Osteoblast (primary cell): ENCODE measurements at places on chromosomes 5 and 9. TPM values are rescaled to one million over a fixed set of nuclear protein-coding genes. Genes with fewer than 3 reads are reported as not detected.

- H3K27ac ChIP-seq = no peak overlapping the region
- H3K4me3 ChIP-seq = no peak overlapping the region
- H3K27me3 ChIP-seq = no peaks in the 10 kb centered on the region
- no peaks in the 10 kb centered on the region for H3K4me1 ChIP-seq
Observed at GRCh38 chr9:37157726-37158377, 37.5 kb downstream of the ZCCHC7 start.

DNA sequence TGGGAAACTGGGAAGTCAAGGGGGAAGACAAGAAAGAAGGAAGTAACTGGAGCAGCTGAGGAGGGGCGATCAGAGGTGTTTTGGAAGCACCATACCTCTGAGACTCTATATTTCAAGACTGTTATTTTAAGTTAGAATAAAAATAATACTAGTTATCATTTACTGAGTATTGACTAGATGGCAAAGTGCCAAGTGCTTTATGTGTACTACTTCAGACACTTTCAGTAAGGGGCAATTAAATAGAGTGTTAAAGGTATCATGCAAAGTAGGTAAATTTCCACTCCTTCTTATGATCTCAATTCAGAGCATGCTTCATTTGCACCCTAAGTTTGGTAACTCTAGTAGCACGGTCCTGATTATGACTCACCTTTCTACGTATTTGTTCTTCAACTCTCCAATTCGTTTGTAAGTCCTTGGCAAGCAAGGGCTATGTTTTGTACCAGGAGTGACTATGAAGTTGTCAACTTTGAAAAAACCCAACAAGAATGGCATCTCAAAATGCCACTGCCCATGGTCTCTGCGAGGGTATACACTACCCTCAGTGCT, 152.4 kb upstream of the RAPGEF1 start:
- peaks cover 4% of the 10 kb centered on the region for H3K4me1 ChIP-seq
- DNase-seq = no peak
- no peaks in the 10 kb centered on the region for H3K27me3 ChIP-seq
- H3K36me3 ChIP-seq = peaks cover 7% of the 10 kb centered on the region

- no peaks in the 10 kb centered on the region for H3K4me1 ChIP-seq
- no peak overlapping the region for H3K4me3 ChIP-seq
- no peaks in the 10 kb centered on the region for H3K36me3 ChIP-seq
- H3K27me3 ChIP-seq = no peaks in the 10 kb centered on the region
Observed at GRCh38 chr5:1050423-1051365, 42.1 kb downstream of the NKD2 start.

- no peaks in the 10 kb centered on the region for H3K4me1 ChIP-seq
- peaks cover 17% of the 10 kb centered on the region for H3K27me3 ChIP-seq
- H3K4me3 ChIP-seq = no peak overlapping the region
- no peak for DNase-seq
- no peak overlapping the region for H3K27ac ChIP-seq
- H3K36me3 ChIP-seq = no peaks in the 10 kb centered on the region
Observed at GRCh38 chr5:77379558-77380061, 112.5 kb downstream of the WDR41 start.

DNA sequence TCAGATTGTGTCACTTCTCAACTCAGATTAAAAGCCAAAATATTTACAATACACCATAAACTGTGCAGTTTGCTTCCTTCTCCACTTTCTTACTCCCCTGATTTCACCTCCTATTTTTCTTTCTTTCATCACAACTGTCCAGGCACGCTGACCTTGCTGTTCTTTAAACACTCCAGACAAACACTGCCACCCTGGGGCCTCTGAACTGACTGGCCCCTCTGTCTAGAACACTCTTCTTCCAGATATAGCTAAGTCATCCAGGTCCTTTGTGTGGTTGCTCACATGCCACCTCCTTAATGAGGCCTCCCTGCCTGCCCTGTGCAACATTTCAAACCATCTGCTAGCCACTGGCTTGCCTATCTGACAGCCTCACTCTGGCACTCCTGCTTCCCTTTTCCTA, 46.6 kb downstream of the ATG10 start:
- no peak overlapping the region for H3K27ac ChIP-seq
- no peaks in the 10 kb centered on the region for H3K27me3 ChIP-seq
- H3K4me3 ChIP-seq = no peak overlapping the region
- no peaks in the 10 kb centered on the region for H3K4me1 ChIP-seq
- no peaks in the 10 kb centered on the region for H3K36me3 ChIP-seq
- no peak for DNase-seq

DNA sequence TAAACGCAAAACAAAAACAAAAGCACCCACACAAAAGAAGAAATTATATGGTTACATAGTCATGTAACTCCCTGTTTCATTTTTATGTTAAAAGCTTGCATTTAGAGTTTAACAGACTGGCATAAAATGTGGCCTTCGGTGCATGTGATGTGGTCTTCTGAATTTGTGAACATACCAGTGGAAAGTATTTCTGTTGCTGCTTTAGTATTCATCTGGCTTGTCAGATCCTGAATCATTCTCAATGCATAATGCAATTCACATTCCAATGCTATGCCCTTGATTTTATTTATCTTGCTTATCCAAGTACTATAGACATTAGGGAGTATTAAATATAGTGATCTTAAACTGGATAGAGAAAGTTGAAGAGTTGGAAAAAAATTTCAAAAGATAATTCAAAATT, 740.2 kb upstream of the ZNF608 start:
- H3K36me3 ChIP-seq = no peaks in the 10 kb centered on the region
- DNase-seq = no peak
- H3K4me3 ChIP-seq = no peak overlapping the region

PCDHA1 gene
- total RNA-seq = not detected in 2 replicates

KIF4B gene
- total RNA-seq = not detected in 2 replicates
